ENCODE measurements at places on chromosomes 4 and X.

GRCh38 chrX:9816084-9816700 is 30.0 kb downstream of the SHROOM2 start:
- DNase-seq = no peak

DNA sequence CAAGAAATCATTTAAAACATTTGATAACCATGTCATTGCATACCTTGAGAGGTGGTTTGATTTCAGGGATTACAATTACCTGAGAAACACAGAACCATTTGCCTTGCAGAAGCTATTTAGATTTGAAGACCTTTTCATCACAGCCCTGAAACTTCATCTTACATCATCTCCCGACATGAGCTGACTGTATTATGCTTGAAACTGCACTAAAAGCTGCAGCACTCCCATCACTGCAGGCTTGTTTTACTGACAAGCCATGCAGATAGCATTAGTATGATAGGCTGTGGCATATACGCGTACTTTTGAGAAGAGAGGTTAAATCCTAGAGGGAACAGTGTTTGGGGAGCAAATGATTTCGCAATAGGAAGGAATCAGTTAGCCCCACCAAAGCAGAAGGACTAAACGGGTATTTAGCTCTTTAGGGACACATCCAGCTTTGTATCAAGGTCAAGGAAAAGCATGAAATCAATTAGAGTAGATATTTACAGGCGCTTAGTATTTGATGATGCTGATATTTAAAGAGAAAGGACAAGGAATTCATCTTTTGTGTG is 133.2 kb upstream of the DIAPH2 start:
- no peak for DNase-seq

GRCh38 chrX:9163214-9163709 is 129.3 kb upstream of the FAM9B start:
- DNase-seq = no peak

DNA sequence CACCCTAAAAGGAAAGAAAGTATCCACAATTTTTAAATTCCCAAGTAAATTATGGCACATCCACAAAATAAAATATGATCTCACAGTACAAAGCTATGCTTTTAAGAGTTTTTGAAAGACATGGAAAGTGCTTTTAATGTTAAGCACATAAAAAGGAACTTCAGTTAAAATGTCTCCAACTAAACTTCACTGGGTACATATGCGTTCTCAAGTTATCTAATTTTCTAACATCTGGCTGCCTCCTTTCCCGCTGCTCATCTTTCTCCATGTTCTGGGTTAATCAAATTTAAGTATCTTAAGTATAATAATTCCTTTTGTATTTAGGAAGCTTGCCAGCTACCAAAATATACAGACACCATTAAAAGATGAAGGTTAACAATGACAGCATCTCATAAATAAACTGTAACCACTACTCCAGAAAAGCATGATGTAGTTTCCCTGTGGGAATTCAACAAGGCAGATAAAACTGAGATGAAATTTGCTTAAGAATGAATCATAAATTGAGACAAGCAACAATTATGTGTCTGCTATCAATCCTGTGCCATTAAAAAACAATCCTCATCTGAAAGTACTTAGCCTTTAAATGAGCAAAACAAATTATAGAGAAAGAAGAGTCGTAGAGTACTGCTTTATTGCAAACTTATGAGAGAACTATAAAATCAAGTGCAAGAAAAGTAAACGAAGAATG is 25.1 kb downstream of the PRSS12 start:
- DNase-seq = no peak

Data from CD4-positive, alpha-beta T cell treated with Interleukin-15 for 1 hour (primary cell).